ENCODE measurements at places on chromosomes 3 and 15.

DNA sequence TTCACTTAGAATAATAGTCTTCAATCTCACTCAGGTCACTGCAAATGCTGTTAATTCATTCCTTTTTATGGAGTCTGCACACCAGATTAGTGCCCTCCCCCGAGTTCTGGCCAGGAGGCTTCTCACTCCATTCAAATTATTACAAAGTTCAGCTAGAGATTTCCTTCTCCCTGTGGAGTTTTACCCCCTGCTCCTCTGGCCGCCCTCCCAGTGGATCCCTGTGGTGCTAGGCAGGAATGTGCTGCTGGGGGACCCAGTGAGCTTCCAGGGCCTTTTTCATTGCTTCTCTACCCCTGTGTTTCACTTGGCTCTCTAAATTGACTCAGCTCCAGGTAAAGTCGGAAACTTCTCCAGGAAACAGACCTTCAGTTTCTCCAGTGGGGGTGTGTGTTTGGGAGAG lies 42.7 kb upstream of the CD200R1L start:
- no peak for DNase-seq

- DNase-seq, result no peak
These were observed 15.4 kb downstream of the HHLA2 start for GRCh38 chr3:108311797-108312196.

DNA sequence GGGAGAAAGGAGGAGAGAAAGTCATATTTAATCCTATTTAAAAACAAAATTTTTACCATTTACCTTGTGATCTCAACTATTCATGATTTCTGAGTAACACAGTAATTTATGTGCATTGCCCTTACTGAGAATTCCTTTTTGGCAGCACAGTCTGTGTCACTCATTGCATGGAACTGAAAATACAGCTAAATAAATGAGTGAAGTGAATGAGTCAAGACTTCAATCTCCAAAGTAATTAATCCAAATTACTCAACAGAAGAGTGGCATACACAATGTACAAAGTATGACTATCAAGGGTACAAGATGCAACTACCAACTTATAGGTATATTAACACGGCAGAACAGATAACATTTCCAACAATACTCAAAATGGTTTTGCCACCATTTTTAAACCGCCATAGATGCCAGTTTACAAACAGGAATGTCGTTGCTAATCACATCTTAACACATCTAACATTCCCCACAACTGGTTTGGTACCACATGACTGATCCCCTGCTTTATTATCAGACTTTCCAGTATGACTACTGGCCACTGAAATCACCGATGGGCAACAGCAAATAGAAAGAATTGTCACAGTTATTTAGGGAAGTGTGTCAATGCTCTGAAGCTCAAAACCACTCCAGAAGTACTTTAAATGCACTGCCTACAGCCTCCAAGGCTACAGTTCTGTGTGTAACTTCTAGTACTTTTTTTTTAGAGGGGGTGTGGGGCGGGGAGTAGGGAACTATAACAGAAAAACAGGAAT lies 410.4 kb downstream of the SHQ1 start:
- DNase-seq, result no peak

- no peak for DNase-seq
These were observed 971 bp downstream of the CPOX start for GRCh38 chr3:98592345-98592935.

DNA sequence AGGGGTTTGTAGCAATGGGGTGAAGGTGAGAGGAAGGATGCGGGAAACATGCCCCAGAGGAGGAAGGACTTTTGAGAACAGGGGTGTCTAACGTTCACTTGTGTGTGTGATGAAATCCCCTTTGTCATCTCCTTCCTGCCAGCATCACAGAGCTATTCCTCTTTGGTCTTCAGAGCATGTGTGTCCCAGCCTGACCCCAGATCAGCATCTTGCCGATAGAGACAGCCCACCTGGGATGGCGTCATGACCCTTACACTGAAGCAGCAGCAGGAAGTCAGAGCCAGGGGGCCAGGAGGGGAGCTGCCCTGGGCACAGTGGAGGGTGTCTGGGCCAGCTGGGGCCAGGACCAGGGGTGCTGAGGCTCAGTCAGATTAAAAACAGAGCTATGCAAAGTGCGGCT lies 29.9 kb upstream of the GRIP2 start:
- no peak for DNase-seq

- no peak for DNase-seq
These were observed 887.3 kb downstream of the NTRK3 start for GRCh38 chr15:87369269-87369668.

GRCh38 chr3:139897759-139898158 lies 37.2 kb upstream of the CLSTN2 start:
- DNase-seq, result no peak

DNA sequence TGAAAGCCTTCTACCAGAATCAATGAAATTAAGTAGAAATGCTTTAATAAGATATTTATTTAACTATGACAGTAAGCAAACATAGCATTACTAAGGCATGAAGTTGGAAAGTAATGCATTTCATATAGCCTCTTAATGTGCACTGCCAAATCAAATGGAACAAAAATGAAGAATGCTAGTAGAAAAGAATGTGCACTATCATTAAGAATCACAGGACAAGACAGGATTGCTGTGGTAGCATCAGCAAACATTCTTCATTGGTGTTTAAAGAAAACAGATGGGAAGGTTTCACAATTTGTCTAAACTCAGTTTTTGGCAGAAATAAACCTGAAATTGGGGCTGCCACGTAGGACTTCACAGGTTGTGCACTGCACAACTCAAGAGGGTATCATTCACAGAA lies 168.9 kb downstream of the CNTN3 start:
- no peak for DNase-seq

DNA sequence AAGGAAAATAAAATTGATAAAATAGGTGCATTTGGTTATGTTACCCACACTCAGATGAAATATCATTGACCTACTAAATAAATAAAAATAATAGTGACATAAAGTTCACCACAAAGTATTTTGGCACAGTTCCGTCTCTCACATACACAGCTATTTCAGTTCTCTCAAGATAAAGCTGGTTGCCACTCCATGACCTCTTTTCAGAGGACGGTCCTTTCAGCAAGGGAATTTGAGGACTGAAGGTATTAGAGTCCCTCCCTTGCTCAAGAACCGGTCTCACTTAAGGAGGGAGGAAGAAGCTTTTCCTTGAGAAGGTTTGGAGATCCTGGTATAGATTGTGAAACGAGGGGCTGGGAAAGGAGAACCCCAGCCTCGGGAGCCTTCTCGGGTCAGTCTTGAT lies 285.5 kb upstream of the CFAP20DC start:
- DNase-seq, result no peak

- DNase-seq, result no peak
These were observed 218.4 kb upstream of the MLF1 start for GRCh38 chr3:158352551-158352950.

GRCh38 chr3:99953596-99953995 lies 135.9 kb downstream of the CMSS1 start:
- DNase-seq, result no peak

DNA sequence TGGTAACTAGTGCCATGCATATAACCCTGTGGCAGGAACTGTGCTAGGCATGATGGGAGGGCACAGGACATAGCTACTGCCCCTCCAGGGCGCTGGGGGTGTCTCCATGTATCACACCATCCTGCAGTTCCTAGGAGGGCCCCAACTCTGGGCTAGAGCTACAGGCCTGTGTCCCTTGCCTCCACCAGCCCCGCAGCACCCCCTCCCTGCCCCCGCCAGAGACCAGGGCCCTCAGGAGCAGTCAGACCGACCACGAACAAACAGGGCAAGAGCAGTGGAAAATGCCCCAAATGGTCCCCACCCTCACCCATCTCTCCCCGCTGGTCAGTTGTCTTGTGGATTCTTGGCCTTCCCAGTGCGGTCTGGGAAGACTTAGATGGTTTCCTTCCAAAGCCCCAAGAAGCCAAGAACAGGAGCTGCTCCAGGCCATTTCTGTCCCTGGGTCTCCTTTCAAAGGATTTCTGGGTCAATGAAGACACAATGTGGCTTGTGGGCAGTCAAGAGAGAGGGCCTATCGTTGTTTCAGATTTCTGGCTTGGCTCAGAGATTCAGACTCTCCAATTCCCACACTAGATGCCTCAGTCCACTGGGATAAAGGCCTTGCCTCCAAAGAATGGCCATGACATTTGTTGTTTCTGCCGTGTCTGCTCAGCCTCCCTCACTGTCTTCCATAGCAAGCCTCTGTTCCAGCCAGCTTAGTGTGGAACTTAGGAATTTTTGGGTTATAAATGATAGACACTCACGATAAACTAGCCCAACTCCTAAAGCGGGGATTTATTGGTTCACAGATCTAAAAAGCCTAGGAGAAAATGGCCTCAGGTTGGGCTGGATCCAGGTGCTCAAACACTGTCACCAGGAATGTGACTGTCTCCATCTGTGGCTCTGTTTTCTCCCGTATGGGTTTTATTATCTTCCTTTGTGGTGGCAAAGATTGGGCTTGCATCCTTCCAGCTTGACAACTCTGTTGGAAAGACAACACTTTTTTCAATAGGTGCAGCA lies 80.6 kb downstream of the LSM3 start:
- no peak for DNase-seq

DNA sequence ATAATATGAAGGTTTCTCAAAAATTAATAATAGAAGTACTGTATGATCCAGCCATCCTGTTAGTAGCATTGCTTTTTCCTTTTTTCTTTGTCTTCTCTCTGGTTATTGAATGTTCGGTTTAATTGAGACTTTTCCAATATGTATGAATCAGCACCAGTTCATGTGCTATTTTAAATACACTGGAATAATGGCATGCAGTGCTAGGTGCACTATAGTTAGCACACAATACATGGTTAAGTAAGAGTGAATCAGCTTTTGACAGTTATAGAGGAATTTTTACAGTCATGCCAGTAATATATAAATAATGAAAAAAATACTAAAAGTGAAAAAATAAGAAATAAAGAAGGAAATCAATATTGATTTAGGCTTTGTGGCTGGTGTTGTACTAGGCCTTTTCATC lies 113.8 kb upstream of the STRIT1 start:
- no peak for DNase-seq

GRCh38 chr3:10975695-10976234 lies 16.8 kb upstream of the SLC6A1 start:
- DNase-seq, result no peak

DNA sequence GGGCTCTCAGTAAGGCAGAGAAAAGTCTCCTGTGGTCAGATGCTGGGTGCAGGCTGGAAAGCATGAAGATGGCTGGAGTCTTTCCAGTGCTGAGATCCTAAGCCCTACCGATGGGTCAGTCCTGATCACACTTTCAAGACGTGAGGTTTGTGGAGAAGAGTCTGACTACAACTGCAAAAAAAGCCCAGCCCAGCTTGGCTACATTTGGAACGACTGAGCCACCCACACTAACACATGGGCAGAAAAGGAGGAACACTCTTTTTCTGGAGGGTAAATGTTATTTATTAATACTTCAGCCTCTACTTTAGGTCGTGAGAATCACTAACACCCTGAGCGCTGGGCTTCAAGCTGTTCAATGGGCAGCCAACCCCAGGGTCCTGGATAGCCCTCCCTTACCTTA lies 22.0 kb upstream of the C3orf22 start:
- DNase-seq, result no peak

- no peak for DNase-seq
These were observed 3.2 kb upstream of the BCL2L10 start for GRCh38 chr15:52115598-52116427.

- DNase-seq, result no peak
These were observed 343.2 kb upstream of the ADAMTS9 start for GRCh38 chr3:65030847-65031463.

DNA sequence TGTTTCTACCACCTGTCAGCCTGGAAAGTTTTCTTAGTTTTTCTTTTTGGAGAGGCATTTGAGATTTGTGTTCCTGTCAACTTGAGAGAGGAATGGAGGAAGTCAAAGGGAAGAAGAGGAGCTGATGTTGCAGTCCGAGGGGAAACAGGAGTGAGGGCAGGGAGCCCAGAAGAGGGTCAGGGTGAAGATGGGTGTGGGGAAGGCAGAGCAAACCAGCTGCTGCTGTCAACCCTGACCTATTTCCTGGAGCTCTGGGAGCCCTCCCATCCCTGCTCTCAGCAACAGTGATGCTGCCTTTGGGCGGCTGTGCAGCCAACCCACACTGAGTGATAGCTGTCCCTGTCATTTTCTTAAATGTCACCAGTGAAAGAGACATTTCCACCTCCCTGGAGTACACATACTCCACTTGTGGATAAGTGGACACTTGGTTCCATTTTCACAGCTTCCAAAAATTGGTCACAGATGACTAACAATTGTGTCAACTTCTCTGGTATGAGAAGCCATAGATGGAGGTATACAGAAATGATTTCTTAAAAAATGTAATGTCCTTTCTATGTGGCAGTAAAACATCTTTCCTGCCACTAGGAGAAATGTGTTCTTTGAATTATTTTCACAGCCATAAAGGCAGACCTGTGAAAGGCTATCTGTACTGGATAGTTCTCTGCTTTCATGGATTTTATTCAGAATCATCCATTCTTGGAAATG lies 556.3 kb upstream of the TBL1XR1 start:
- DNase-seq, result no peak

- DNase-seq, result no peak
These were observed 39.2 kb downstream of the CCK start for GRCh38 chr3:42226470-42227425.

DNA sequence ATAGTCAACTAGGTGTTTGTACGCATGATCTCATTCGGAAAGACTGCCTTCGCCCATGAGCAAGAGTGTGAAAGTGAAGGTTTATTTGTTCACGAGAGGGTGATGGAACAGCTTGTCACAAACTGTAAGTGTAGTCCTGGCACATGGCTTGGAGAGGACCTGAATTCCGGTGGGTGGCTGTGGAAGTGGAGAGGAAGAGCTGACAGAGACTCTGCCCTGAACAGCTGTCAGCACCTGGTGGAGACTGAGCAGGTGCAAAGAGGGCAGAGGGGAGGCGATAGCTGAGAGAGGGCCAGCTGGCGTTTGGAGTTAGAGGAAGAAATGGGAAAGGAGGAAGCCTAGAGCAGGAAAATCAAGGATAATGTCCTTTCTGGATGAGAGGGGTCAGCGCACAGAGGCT lies 155.7 kb downstream of the EEFSEC start:
- no peak for DNase-seq

GRCh38 chr15:50186752-50187151 lies 4.8 kb downstream of the SLC27A2 start:
- no peak for DNase-seq

GRCh38 chr3:128226795-128227395 lies 73.6 kb downstream of the EEFSEC start:
- DNase-seq, result peak; percentile 25

DNA sequence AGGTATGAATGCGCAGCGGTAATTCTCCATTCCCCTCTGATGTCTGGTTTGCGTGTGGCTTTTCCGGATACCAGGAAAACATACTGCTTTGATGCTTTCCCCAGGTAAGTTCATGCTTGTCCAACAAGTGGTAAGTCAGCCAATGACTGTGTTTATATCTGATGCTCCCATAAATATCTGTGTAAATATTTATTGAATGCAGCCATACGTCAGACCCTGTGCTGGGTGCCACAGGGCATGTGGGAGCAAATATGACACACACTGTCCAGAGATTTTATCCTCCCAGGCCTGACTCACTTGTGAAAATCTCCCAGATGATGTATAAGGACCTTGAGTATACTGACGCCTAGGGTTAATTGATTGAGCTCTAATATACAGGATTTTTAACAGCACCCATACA lies 29.6 kb upstream of the CEMIP start:
- no peak for DNase-seq
